Activated T-cell treated with anti-CD3 and anti-CD28 coated beads for 4 hours (primary cell): ENCODE measurements at places on chromosomes 1 and 21.

DNA sequence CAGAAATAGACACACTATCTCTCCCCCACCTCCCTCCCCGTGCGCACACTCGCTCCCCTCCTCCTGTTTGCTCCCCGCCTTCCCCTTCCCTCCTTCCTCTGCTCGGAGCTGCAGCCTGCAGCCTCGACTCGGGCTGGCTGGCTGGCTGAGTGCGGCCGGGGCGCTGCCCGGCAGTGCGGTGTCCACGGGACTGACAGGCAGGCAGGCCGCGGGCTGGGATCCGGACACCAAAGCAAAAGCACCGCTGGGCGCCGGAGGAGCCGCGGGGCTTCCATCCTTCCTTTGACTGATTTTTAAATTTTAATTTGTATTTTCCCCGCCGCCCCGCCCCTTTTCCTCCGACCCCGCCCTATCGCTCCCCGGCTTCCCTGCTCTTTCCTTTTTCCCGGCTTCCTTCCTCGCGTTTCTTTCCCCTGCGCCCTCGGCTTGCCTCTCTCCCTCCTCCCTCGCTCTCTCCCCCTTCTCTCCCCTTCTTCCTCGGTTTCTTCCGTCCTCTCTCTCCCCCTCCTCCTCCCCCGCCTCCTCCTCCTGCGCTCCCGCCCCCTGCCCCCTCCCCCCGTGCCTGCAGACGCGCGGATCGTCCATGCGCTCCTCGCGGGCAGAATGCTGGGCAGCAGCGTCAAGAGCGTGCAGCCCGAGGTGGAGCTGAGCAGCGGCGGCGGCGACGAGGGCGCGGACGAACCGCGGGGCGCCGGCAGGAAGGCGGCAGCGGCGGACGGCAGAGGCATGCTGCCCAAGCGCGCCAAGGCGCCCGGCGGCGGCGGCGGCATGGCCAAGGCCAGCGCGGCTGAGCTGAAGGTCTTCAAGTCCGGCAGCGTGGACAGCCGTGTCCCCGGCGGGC, 109.4 kb downstream of the NAV1 start:
- DNase-seq = no peak

DNA sequence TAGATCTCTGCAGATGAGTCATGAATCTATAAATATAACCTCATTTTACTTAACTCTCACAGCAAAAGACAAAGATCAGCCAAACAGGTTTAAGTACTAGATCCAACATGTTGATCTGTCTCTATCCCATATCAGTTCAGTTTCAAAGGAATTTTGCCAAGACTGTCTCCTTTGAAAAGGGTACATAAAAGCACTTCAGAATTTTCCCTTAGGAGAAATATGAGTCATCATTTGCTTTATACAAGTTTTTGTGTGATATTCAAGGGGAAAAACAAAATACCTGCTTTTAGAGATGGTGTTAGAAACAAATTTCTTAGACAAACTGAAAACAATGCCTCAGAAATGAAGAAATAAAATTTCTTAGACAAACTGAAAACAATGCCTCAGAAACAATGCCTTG, 73.5 kb upstream of the LRRC7 start:
- no peak for DNase-seq

GRCh38 chr1:40064797-40065499, 24.4 kb downstream of the CAP1 start:
- DNase-seq = no peak

- no peak for DNase-seq
Measured at GRCh38 chr1:59126366-59126765, 170.5 kb upstream of the FGGY start.

GRCh38 chr1:234573711-234574299, 36.2 kb downstream of the IRF2BP2 start:
- DNase-seq = no peak
